Renal cortex interstitium (tissue), 15 donors: ENCODE measurements at places on chromosomes 6 and 20. TPM values are rescaled to one million over a fixed set of nuclear protein-coding genes. Genes with fewer than 3 reads are reported as not detected.

Gene C6orf15
- polyA plus RNA-seq, result not detected

Gene BTN3A1
- 28.3 TPM for polyA plus RNA-seq

Gene C6orf163
- polyA plus RNA-seq, result 7.5 TPM

Gene VARS1
- 58.7 TPM for polyA plus RNA-seq

Gene FAM184A
- polyA plus RNA-seq, result 12.3 TPM

Gene RAD21L1
- not detected for polyA plus RNA-seq

Gene SMLR1
- polyA plus RNA-seq, result 3.7 TPM

Gene SLC22A7
- polyA plus RNA-seq, result 0.81 TPM

Gene GPLD1
- polyA plus RNA-seq, result 3.0 TPM

Gene KCNG1
- polyA plus RNA-seq, result 4.5 TPM

GRCh38 chr6:134902936-134903335 lies 47.0 kb downstream of the ALDH8A1 start:
- no peak for DNase-seq

- DNase-seq, result no peak
Measured at GRCh38 chr6:38349795-38350194, 289.9 kb downstream of the BTBD9 start.

DNA sequence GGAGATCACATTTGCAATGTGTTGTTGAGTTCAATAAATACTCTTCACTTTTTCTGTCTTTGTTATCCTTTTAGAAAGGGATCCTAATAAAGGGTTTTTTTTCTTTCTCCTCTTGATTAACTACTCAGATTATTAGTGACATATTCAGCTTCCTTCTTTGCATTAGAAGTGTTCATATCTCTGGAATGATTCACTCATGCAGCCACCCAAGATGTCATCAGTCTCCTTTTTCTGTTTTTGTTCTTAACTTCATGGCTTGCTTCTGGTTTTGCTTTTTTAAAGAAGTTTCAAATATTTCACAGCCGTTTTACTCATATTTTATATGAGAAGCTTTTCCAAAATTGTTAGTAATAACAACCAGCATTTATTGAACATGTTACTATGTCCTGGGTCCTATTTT lies 187.6 kb downstream of the TMEM242 start:
- no peak for DNase-seq

DNA sequence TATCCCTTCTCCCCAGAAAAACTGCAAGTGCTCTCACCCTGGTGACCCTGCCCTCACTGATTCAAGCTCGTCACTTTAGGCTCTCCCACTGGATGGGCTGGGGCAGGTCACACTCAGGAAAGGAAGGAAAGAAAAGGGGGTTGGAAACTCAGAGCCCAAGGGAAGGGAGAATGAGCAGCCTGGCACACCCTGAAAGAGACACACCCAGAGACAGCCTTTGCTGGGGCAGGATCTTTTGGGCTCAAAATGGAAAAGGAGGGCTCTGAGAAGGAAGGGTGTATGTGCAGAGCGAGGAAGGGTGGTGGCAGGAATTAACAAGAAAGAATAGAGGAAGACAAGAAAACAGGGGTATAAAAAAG lies 2.5 kb downstream of the PPP1R18 start:
- DNase-seq, result no peak

DNA sequence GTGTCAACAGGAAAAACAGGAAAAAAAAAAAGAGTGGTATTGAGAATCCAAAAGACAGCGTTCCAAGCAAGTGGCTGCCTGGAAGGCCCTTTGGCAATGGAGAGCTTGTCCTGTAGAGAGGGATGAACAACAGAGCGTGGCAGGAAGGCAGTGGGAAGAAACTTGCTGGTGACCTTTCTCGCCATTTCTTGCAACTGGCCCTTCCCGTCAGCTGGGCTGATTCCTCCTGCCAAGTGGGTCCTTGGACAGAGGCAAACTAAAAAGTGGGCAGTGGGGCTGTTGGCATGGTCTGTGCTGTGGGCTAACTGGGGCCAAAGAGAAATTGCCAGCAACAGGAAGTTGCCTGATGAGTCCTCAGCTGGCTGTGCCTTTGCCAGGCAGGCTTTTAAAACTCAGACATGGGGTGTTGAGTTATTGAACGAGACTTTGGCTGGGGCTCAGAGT lies 43.9 kb upstream of the CLDN20 start:
- no peak for DNase-seq

GRCh38 chr6:125866433-125866832 lies 75.7 kb downstream of the NCOA7 start:
- DNase-seq, result no peak

GRCh38 chr6:39929733-39930461 lies 4.4 kb downstream of the MOCS1 start:
- no peak for DNase-seq

GRCh38 chr6:25248123-25248522 lies 31.1 kb upstream of the CARMIL1 start:
- DNase-seq, result no peak

DNA sequence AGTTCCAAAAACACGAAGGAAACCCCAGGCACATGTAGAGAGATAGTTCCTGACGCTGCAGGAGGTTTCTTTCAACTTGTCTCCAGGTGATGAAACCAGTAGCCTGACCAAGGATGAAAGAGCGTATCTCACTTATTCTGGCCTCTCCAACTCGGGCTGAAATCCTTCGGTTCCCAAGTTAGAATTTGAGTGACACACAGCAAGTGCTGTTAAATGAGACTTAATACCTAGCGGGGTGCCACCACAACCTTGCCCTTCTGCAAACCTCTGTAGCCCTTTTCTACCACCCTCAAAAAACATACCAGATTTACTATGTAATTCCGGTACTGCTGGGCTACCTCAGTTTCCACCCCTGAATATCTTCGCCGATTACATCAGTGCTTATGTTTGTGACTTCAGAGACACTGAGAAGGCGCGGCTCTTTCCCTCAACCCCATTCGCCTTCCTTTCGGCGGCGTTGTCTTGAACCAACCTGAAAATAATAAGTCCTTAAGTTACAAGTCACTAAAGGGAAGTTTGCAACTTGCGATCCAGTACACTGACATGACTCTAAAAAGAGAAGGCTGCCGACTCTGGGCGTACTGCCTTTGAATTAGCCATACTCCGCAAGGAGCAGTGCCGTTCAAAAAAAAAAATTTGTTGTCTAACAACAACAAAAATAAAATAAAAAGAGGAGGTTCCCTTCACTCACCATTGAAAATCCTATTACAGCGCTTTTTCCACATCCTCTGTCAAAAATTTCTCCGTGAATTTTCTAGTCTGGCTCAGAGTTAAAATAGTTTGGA lies 194.9 kb upstream of the ZNF184 start:
- DNase-seq, result no peak

DNA sequence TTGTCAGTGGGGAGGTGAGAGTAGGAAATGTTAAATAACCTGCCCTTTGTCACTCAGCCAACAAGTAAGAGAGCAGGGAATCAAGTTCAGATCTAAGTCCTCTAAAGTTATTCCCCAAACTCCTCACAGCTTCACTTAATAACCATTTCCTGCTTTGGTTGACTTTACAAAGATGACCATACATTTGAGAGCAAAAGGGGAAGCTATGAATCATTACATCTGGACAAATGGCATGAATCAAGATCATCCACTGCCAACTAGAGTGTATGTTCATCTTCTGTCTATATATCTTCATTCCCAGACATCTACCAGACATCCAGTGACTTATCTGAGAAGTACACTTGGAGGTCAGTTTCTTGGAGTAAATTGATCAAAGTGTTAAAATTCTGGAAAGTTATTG lies 15.1 kb upstream of the HIVEP2 start:
- no peak for DNase-seq

DNA sequence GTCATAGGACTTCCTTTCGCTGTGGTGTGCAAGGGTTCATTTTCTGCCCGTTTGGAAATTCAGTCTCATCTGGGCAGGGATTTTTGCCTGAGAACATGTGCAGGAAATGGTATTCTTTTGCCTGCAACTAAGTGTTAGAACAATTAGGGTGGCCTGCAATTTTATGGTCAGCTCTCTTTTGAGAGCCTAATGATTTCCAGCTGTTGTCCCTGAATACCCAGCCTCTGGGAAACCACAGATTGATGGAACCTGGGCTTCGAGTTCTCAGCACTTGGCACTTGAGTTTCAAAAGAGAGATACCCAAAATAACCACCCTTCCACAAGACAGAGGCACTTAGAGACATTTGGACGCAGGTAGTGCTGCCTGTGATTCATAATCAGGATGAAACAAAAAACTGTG lies 217.2 kb upstream of the FOXA2 start:
- no peak for DNase-seq

DNA sequence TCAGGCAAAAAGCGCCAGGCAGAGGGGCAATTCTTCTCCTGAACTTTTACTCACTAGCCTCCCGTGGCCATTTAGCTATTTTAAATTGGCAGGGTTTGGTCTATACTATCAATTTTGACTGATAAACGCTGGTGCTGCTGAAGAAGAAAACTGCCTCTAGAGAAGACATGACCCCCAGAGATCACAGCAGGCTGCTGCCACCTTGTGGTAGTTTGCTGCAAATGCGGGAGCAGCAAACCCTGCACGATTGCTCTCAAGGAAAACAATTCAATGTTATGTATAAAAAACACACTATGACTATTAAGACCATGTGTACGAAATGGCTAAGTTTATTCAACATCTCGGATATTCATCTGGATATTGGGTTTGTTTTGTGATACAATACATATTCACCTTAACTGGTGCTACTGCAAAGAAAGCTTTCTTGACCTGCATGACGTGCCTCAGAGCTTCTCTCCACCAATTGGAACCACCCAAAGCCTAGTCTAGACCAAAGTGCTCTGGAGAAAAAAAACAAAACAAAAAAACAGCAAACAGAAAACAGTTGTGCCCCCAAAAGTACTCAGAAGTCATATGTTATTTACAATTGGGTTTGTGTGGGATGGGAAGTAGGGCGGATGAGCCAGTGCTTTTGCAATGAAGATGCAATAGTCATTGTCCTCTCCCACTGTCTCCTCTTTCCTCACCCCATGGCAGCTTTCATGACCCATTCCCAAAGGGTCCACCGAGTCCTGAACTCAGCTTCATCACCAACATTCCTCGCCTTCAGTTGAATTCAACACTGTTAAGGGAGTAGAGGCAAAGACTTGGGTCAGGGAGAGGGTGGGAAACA lies 19.6 kb upstream of the IL17F start:
- peak; percentile 38 for DNase-seq

- DNase-seq, result no peak
Measured at GRCh38 chr20:57428324-57429158, 37.3 kb downstream of the RBM38 start.

- DNase-seq, result no peak
Measured at GRCh38 chr20:14902432-14903089, 565.1 kb upstream of the FLRT3 start.

DNA sequence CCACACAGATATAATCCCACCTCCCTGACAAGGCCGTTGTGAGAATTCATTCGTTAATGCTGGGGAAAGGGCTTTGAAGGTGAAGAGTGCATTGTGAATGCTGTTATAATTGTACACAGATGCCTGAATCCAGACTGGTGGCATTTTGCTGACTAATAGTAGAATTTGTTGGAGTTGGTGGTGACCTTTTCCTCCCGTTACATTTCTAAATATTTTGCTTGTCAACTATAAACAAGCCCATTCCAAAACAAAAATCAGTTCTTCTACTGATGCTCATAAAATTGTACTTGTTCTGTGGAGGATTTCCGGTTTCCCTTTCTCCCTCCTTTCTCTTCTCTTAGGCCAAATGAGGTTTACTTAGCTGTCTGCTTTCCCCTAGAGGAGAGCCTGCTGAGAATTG lies 253.1 kb upstream of the SUPT3H start:
- DNase-seq, result no peak

- no peak for DNase-seq
Measured at GRCh38 chr6:121584586-121585369, 149.3 kb downstream of the GJA1 start.

GRCh38 chr6:124792386-124792785 lies 169.9 kb upstream of the RNF217 start:
- no peak for DNase-seq

- DNase-seq, result no peak
Measured at GRCh38 chr6:112717401-112717800, 370.3 kb downstream of the RFPL4B start.

DNA sequence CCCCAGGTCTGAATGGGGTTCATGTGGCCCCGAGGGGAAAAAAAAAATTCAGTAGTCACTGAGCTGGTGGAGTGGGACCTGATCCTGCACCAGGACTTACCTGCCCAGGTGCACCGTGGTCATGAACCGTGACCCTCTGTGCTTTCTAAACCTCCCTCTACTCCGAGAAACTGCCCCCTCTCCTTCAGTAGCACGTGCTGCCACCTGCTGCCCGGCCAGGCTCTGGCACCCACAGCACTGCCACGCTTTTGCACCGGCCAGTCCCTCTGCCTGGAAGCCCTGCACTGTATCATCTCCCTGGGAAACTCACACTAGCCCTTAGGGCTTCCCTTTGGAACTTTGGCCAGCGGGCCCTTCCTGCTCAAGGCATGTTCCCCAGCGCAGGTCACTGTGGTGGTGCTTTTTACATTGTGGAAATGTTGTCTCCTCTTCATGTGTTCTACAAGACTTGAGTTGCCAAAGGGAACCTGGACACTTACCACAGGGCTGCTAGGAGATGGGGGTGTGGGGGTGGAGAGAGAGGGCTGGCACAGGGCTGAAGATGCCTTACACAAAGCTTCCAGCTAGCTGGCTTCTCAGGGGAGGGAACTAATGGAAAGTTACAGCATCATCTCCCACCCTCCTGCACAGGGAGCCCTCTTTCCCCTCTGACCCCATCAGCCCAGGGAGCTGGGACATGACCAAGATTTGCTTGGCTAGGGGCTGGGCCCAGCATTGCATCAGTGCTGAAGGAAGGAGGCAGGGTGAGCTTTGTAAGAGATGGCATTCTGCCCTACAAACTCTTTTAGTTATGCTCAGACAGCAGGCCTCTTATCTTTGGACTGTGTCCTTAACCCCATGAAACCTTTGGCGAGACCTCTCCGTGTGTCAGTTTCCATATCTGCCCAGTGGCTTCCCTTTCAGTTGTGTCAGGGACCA lies 2.5 kb upstream of the PTPRT start:
- no peak for DNase-seq

- DNase-seq, result no peak
Measured at GRCh38 chr6:75755704-75756103, 6.7 kb downstream of the MYO6 start.

GRCh38 chr6:1724616-1725015 lies 114.9 kb downstream of the FOXC1 start:
- no peak for DNase-seq

GRCh38 chr6:47242483-47243386 lies 67.0 kb downstream of the TNFRSF21 start:
- peak; percentile 63 for DNase-seq

GRCh38 chr20:53284696-53285095 lies 308.9 kb downstream of the ZNF217 start:
- DNase-seq, result no peak

- DNase-seq, result no peak
Measured at GRCh38 chr6:40383348-40384115, 203.6 kb downstream of the LRFN2 start.
